Stimulated activated CD8-positive, alpha-beta memory T cell treated with anti-CD3 and anti-CD28 coated beads, Interleukin-4, amount 100 ng/mL, for 4 hours (primary cell): ENCODE measurements at places on chromosomes 3 and 15.

DNA sequence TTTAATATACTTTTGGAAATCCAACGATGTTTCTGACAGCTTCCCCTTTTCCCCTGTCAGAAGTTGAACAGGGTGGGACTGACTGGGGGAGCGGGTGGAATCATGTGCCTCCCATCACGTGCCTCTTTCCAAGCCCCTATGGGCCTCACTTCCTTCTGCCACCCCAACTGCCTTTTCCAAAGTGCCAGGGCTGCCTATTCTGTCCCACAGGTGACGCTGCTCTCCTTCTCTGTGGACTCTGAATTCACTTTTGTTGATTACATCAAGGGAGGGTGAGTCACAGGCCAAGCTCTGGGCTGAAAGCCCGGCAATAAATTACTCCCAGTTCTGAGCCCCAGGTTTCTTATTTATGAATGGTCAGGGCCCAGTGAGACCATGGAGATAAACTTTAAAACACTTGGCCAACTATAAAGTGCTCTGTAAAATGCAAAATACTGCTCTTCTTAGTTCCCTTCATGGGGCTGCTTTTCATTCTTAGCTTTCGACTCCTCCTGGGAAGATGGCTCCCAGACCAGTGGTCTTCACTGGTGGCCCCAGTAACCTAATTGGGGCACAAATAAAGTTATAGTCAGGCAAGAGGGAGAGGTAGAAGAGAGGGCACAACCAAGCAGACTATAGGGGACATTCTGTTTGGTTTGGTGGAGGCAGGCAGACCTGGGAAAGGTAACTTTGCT, 12.3 kb downstream of the CPNE9 start:
- no peak for DNase-seq

GRCh38 chr3:139746481-139746880, 68.7 kb upstream of the NMNAT3 start:
- no peak for DNase-seq

DNA sequence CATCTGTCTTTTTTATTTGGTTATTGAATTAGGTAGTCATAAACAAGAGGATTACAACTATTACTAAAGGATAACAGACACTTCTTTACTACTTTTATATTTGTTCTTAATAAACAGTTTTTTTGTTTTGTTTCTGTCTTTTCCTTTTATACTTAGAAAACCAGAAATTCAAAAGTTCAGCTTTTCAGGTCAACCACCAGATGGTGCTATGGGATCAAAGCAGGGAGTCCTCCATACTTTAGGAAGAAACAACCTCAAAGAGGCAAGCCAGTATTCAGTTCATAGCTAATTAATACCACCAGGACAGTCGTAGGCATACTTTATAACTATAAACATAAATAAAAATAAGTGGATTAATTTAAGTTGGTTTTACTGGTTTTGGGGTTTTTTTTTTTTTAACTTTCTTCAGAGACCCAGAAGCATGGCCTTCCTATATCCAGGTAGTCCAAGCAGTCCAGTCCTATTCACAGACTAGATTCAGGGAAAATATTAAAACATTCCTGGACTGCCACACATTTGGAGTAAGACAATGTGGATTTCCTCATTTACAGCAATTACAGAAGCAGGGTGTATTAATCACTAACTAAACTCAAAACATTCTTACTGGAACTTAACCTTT, 16.0 kb upstream of the EID1 start:
- DNase-seq, result no peak

GRCh38 chr3:107124885-107125284, 252.4 kb upstream of the CCDC54 start:
- DNase-seq, result no peak

DNA sequence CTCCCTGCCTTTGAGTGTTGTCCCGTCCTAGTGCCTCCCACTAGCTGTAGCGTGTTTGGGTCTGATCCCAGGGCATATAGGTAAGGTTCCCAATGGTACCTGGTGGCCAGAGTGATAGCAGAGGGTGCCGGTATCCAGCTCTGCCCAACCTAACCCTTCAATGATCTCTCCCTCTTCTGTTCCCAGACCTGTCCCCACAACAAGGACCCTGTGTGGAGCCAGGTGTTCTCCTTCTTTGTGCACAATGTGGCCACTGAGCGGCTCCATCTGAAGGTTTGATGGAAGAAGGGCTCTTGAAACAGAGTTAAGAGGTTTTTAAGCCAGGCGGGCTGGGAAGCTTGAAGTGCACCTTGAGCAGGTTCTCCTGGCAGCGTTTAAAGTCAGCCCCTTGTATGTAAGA, 35.5 kb downstream of the ESYT3 start:
- no peak for DNase-seq

DNA sequence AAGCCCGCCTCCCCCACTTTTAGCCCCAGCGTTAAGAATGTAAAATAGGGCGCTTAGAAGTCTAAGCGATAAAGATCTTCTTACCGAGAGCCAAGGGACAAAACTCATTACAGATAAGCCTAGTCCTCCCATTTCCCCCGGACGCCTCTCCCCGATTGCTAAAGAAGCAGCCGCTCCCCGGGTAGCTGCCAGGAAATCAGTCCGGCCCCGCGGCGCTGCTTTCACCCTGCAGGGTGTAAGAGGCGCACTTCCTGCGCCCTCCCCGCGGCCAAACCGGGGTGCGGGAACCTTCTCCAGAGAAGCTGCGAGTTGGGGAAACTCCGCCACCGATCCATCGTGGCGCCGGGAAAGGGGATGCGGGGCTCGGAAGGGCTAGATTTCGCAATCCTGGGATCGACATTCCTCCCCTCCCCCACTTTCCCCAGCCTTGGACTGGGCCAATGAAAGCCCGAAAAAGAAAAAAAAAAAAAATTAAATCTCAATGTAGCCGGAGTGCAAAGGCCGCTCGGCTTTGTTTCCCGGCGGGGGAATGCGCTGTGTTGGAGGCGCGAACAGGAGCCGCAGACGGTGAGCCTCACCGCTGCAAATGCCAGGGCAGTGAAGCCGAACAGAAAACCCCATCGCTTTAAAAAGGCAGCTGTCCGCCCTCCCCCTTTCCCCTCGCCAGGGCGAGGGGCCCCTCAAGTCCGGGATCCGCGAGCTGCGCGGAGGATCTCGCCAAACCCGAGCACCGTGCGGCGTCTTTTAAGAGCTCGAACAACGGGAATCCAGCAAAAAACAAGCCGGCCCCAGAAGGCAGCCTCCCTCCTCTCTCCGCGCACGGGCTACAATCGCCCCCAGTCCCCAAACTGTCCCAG, 626 bp upstream of the PTPRG start:
- DNase-seq, result no peak

DNA sequence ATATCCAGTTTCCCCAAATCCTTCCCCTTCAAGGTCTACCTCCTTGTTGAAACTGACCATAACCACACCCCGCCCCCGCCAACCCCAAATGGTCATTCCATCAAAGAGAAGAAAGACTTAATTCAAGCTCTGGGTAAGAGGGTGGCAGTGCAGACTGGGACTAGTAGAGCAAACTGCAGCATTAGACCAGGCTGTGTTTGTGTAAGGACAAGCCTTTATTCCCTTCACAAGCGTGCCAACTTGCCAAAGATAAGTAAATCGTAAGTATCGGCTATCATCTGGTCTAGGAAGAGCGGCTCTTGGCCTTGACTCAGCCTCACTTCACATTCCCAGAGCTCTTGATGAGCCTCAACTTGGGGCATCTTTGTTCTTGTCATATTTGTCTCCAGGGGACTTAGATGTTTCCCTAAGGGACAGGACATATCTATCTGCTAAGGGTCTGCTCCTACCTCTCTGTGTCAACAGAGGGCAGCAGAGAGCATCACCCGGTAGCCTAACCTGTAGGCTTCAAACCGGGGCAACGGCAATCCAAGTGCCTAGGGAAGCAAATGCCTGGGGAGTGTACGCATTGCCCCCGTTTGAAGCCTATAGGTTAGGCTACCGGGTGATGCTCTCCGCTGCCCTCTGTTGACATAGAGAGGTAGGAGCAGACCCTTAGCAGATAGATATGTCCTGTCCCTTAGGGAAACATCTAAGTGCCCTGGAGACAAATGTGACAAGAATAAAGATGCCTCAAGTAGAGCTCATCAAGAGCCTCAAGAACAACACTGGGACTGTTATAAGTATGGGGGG, 8.9 kb upstream of the MAP3K13 start:
- peak; percentile 27 for DNase-seq
